ENCODE measurements at places on chromosomes 3 and 15.

DNA sequence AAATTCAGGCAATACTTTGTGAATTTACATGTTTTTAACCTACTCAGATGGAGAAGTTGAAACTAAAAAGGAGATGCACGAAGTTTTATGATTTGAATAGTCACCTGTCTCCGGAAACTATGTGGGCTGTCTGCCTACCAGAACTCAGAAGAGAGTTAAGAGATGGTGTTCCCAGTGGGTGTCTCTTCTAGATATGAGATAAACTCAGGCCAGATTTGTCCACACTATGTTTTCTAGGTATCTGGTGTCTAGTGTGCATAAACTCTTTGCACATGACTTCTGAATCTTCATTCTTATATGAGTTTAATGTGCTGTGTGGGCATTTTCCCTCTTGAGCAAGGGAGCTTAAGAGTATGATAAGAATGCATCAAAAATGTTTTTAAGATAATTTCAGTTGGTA, 222.8 kb downstream of the FOXP1 start:
- no peak for DNase-seq

DNA sequence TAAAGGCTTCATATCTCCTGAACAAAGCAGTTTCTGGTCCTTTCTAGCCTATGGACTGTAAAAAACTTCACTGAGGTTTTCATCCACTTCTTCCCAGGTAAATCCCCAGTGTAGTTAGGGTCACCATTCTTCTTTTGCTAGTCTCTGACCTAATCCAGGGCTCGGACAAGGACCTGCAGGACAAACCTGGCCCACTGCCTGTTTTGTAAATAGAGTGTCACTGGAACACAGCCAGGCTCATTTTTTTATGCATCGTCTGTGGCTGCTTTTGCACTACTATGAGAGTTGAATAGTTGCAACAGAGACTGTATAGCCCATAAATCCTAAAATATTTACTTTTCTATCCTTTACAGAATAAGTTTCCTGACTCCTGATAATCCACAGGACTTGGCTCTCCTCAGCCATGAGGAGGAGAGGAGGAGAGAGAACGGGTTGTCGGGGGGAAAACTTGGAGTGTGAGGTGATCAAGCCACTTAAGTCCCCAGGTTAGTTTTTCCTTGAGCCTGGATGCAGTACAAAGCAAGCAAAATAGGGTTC, 29.0 kb downstream of the CCR3 start:
- DNase-seq: no peak

GRCh38 chr3:2823031-2823430, 287.1 kb downstream of the IL5RA start:
- no peak for DNase-seq

DNA sequence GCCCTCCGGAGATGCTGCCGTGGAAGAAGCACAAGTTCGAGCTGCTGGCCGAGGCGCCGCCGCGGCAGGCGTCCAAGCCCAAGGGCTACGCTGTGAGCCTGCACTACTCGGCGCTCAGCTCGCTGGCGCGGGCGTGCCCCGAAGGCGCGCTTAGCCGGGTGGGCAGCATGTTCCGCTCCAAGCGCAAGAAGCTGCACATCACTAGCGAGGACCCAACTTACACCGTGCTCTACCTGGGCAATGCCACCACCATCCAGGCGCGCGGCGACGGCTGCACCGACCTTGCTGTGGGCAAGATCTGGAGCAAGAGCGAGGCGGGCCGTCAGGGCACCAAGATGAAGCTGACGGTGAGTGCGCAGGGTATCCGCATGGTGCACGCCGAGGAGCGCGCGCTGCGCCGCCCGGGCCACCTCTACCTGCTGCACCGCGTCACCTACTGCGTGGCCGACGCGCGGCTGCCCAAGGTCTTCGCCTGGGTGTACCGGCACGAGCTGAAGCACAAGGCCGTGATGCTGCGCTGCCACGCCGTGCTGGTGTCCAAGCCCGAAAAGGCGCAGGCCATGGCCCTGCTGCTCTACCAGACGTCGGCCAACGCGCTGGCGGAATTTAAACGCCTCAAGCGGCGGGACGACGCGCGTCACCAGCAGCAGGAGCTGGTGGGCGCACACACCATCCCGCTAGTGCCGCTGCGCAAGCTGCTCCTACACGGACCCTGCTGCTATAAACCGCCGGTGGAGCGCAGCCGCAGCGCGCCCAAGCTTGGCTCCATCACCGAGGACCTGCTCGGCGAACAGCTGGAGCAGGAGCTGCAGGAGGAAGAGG, 1.3 kb downstream of the FAM43A start:
- DNase-seq: no peak

GRCh38 chr3:47678446-47679338, 100.0 kb upstream of the CSPG5 start:
- no peak for DNase-seq

DNA sequence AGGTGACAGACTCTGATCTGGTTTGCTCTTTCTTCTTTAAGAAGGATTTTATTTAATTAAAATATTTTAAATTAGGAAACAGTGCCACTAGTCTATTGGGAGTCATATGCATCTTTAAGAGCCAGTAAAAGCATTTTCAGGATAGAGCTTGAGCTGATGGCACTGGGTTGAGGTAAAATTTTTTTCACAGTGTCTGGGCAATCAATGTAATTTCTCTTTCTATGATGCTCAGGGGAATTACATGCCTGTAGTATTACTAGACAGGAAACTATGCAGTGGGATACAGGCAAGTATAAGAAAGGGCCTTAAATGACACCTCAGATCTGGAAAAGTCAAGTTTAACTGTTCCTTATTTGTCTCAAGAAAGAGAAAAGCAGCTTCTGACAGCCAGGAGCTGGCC, 76.4 kb downstream of the GAP43 start:
- no peak for DNase-seq

GRCh38 chr3:111859974-111860859, 1.2 kb downstream of the PHLDB2 start:
- peak; percentile 71 for DNase-seq

- DNase-seq: no peak
Observed at GRCh38 chr3:161171639-161172552, 49.2 kb upstream of the NMD3 start.

DNA sequence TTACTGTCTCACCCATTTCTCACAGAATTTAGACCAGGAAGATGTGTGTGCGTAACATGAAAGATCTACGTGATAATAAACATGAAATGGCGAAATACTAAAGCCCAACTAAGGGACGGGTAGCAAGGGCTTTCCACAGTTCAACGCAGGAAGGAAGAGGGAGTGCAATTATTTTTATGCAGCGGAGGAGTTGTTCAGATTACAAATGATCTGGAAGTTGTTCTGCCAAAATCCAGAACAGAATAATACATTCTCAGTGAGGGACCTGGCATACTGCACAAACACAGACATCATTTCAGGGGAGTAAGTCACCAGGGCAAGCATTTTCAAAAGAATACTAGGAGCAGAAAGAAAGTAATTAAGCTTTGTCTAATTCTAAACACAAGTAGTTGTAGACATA, 133.6 kb upstream of the RAP2B start:
- DNase-seq: no peak

- DNase-seq: no peak
Observed at GRCh38 chr3:72355168-72355567, 493.1 kb downstream of the SHQ1 start.

- no peak for DNase-seq
Observed at GRCh38 chr3:17456046-17456445, 286.4 kb downstream of the TBC1D5 start.

DNA sequence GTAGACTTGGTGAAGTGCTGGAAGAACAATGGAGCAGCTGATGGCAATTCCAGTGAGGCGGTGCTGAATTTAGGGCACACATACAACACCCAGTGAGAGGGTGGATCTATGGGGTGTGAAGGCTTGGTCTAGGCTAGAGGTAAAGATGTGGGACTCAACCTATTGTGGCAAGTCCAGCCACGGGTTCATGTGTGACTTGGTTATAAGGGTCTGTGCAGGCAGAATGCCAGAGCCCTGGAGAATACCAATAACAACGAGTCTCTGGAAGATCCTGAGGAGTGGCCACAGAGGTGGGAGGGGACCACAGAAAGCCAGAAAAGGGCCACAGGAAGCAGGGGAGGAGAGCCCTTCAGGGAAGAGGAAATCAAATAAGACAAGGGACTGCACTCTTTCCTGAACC, 55.0 kb downstream of the VGLL4 start:
- no peak for DNase-seq

DNA sequence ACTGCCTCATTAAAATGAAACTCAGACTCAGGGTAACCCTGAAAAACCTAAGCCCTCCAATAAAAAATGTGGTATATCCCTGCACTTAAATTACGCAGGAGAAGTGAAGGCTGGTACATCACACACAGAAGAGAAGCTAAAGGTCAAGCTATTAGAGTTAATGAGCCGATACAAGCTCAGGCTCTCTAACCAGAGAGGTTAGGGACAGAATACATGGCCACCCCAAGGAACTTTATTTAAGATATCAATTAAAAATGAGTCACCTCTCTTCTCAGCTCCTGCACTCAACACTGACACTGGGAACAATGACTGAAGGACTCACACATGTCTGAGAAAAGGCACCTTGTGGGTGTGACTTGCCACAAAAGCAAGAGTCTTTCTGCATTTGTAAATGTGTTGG, 800.6 kb upstream of the CFAP20DC start:
- DNase-seq: no peak

DNA sequence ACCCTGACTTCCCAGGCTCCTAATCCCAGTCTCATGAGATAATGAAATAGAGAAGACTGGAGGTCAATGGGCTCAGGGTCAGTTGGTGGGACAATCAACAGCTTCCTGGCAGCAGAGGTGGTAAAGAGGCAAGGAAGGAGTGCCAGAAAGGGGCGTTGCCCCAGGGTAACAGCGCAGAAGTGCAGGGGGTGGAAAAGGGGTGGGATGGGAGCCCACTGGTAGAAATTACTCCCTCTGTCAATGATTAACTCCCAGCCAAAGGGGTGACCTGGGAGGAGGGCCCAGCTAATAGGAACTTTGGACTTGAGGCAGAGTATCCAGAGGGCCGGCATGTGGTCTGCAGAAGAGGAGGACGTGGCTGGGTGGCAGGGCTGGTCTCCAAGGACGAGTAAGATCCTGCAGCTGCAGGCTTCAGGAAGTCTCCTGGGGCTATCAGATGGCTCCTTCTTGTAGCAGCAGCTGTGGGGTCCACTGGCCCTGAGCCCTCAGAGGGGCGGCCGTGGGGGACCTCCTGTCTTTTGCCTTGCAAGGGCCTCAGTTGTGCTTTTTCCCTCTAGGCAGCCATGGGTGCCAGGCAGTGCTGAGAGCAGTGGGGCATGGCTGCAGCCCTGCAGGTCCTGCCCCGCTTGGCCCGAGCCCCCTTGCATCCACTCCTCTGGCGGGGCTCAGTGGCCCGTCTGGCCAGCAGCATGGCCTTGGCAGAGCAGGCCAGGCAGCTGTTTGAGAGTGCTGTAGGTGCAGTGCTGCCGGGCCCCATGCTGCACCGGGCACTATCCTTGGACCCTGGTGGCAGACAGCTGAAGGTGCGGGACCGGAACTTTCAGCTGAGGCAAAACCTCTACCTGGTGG, 2.3 kb downstream of the GLYCTK start:
- DNase-seq: no peak

DNA sequence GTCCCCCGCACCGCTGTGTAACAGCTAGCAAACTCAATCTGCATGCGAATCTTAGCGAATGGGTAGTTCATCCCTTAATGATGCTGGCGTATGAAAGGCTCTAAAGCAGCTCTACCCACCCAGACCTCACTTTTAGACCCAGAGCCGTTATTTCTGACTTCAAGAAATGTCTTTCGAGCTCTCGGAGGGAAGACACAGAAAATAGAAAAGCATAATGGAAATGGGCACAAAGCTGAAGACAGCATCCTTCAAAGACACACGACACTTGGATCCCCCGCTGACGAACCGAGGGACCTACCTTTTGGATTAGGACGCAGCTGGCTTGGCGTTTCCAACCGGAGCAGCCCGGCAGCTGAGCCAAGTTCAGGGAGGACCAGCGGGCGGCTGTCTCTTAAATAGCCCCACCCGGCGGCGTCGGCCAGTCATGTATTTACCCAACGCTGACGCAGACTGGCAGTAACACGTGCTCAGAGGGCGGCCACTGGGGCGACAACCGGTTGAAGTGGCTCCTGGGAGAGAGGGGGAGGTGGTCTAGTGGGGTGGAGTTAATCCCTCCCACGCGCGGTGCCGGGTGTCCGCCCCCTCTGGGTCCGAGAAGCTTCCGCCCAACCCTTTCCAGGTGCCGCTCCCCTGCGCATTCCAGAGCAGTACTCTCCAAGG, 1.5 kb downstream of the CCK start:
- DNase-seq: no peak

DNA sequence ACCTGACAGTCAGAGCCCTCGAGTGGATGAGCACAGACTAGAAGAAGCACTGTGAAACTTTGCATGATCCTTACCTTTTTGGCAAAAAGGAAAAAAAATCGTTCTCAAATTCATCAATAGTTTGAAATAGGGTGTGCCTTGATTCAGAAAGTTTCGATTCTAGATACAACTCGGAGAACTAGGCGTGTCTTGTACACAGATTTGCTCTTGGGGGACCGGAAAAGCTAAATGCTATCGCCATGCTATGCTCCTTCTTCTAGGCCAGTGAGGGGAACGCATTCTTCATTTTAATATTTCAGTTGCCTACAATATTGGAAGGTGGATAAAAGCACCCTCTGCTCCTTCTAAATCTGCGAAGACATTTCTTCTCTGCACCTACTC, 25.0 kb downstream of the CD86 start:
- DNase-seq: no peak

GRCh38 chr3:4406746-4407568, 60.1 kb downstream of the SUMF1 start:
- DNase-seq: no peak

- no peak for DNase-seq
Observed at GRCh38 chr15:67781061-67781460, 44.2 kb upstream of the SKOR1 start.

GRCh38 chr3:179969525-179969924, 67.2 kb downstream of the PEX5L start:
- DNase-seq: peak; percentile 65

- DNase-seq: no peak
Observed at GRCh38 chr3:107772016-107772415, 249.3 kb downstream of the BBX start.

DNA sequence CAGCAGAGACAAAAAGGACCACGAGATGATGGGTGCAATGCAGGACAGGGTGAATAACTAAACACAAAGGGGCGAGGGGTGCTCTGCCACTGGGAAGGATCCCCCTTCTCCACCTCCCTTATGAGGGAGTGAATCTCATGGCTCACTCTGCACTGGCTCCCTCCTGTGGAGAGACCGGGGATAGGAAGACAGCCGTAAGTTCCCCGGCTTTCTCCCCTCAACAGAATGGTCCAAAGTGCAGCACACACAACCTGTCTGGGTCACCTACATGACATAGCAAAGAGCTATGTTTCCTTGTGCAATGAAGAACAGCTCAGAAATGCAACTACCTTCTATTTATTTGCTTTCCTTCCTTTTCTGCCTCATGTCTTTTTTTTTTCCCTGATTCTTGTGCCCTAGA, 7.8 kb upstream of the ACSBG1 start:
- peak; percentile 7 for DNase-seq

DNA sequence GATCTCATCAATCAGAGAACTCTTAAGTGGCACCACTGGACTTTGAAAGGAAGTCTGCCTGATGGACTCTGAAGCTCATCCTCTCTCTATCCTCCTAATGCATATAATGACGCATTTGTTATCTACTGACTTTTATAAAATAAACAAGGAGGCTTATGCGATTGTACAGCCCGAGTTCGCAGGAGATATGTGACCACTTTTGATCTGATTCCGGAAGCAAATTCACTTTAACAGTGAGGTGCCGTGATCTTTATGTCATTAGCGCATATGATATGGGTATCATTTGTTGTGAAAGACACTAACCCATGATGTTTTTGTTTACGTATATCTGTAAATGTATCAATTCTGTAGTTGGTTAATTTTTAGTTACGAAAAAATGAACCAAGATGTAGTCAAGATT, 427 bp upstream of the RNF111 start:
- DNase-seq: no peak

- peak; percentile 63 for DNase-seq
Observed at GRCh38 chr15:57561041-57561711, 30.5 kb upstream of the MYZAP start.
